ENCODE measurements at places on chromosomes 4 and X. TPM values are rescaled to one million over a fixed set of nuclear protein-coding genes. Genes with fewer than 3 reads are reported as not detected.

DNA sequence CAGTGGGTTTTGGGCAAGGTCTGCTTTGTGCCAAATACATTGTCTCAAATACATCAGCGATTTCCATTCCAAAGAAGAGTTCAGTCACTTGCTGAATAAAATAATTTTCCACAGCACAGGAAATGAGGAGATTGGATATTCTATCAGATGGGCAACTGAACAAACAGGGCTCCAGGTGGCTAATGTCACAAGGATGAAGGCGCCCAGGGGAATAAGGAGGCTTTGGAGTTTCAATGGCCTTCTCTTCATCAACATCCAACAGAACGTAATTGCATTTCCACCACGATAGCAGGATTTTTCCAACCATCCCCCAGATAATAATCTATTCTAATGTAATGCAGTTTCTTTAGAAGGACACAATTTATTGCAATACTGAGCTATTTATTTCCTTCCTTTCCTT, 104.7 kb upstream of the KLHL13 start:
- no peak overlapping the region for H3K4me3 ChIP-seq
- H3K36me3 ChIP-seq, result no peaks in the 10 kb centered on the region
- no peak for DNase-seq
- peaks cover 7% of the 10 kb centered on the region for H3K4me1 ChIP-seq
- H3K27me3 ChIP-seq, result no peaks in the 10 kb centered on the region
- H3K27ac ChIP-seq, result no peak overlapping the region

- no peak for DNase-seq
- H3K36me3 ChIP-seq, result no peaks in the 10 kb centered on the region
Observed at GRCh38 chr4:99648321-99648720, 9.3 kb downstream of the C4orf54 start.

DNA sequence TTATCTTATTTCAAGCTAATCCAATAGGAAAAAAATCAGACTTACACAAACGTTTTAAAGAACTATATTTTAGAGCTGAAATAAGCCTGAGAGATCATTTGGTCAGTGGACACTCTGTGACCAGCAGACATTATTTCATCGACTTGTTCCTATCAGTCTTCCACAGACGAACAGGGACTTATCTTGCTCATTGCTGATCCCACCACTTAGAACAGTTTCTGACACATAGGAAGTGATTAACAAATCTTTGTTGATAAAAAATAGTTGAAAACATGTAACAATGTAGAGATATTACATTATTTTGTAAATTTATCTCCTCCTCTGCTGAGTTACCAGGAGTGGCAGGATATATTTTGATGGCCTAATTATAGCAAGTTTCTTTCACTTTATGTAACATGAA, 65.8 kb downstream of the TAPT1 start:
- no peak overlapping the region for H3K4me3 ChIP-seq
- peaks cover 4% of the 10 kb centered on the region for H3K27me3 ChIP-seq
- 0 out of 2 replicates have a peak, but pooled peaks cover 4% of the 10 kb centered on the region for H3K36me3 ChIP-seq
- no peak for DNase-seq
- H3K4me1 ChIP-seq, result no peaks in the 10 kb centered on the region

DNA sequence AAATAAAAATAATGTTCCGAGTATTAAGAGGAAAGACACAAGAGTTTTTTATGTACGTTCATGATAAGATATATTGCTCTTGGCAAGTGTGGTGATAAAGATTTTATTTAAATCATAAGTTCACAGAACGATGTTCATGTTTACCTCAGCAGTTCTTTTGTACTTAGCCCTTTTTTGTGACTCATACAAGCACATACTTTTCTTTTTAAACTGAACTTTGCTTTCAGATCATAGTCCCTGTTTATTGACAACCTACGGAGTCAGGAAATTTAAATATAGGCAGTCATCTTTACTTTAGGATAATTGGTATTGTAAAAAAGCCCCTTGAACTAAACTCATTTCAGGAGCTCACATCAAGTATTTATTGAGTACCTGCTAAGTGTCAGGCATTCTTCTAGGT, 1.3 kb upstream of the CTSO start:
- H3K4me1 ChIP-seq, result peaks cover 33% of the 10 kb centered on the region
- no peaks in the 10 kb centered on the region for H3K27me3 ChIP-seq

DNA sequence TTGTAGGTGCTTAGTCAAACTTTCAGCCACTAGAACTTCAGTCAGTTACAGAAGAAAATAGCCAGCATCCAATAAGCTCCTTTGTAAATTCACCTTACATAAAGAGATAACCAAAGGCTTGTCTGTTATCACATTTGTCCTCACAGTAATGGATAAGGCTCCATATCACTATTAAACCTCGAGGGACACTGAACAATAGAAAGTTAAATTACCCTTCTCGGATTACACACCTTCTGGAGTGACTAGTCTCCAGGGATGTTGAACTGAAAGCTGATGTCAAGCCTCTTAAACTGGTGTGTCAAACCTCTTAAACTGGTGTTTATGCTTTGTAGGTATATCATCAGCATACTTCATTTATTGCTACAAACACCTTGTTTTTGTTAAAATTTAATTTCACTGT, 639.0 kb downstream of the CENPC start:
- no peaks in the 10 kb centered on the region for H3K36me3 ChIP-seq
- no peak overlapping the region for H3K4me3 ChIP-seq
- no peak overlapping the region for H3K27ac ChIP-seq
- no peaks in the 10 kb centered on the region for H3K27me3 ChIP-seq

DNA sequence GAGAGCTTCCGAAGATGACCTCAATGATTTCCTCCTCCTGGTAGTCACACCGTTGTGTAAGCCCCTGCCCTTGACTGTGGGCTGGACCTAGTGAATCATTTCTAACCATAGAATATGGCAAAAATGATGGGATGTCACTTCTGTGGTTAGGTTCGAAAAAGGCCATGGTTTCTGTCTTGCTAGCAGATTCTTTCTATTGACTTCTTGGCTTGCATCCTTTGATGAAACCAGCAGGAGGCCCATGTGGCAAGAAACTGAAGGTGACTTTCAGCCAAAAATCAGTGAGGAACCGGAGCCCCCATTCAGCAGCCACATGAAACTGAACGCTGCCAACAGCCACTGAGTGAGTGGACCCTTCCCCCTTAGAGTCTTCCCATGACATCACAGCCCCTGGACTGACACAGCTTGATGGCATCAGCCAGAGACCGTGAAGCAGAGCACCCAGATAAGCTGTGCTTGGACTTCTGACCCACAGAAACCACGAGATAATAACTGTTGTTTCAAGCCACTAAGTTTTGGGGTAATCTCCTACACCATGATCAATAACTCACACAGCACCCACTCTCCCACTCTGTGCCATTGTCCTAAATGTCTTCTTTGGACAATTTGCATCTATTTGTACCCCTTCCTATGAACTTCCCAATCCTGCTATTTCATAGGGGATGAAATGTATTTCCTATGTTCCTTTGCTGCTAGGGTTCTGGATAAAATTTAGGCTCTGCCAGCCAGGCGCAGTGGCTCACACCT, 148.0 kb upstream of the STX18 start:
- H3K27ac ChIP-seq, result no peak overlapping the region
- H3K4me1 ChIP-seq, result peaks cover 17% of the 10 kb centered on the region
- peaks cover 9% of the 10 kb centered on the region for H3K27me3 ChIP-seq
- H3K4me3 ChIP-seq, result no peak overlapping the region
- H3K36me3 ChIP-seq, result no peaks in the 10 kb centered on the region

GRCh38 chr4:10667701-10668326, 16.8 kb downstream of the CLNK start:
- H3K4me3 ChIP-seq, result no peak overlapping the region
- H3K27ac ChIP-seq, result no peak overlapping the region
- no peak for DNase-seq
- H3K27me3 ChIP-seq, result peaks cover 22% of the 10 kb centered on the region

- H3K4me3 ChIP-seq, result no peak overlapping the region
- peaks cover 35% of the 10 kb centered on the region for H3K4me1 ChIP-seq
- no peaks in the 10 kb centered on the region for H3K27me3 ChIP-seq
- no peak for DNase-seq
Observed at GRCh38 chrX:19577181-19577810, 62.0 kb upstream of the MAP3K15 start.

DNA sequence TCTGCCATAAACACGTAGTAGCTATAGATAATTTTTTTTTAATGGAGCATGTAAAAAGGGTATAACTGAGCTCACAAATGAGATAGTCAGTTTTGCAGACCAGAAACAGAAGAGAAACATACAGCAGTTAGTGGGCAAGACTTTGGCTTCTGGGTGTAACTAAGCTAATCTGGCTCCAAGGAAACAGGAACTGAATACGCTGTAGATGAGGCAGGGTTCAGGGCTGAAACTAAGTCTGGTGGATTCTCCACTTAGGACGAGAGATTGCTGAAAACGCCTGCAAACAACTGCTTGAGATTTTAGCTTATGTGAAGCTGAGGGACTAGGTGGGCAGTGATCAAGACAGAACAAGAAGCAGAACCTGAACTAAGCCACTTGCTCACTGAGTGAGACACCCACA, 91.7 kb downstream of the SMIM20 start:
- peaks cover 6% of the 10 kb centered on the region for H3K36me3 ChIP-seq
- no peak overlapping the region for H3K4me3 ChIP-seq
- H3K27ac ChIP-seq, result no peak overlapping the region
- DNase-seq, result no peak
- H3K27me3 ChIP-seq, result peaks cover 19% of the 10 kb centered on the region
- peaks cover 11% of the 10 kb centered on the region for H3K4me1 ChIP-seq

DNA sequence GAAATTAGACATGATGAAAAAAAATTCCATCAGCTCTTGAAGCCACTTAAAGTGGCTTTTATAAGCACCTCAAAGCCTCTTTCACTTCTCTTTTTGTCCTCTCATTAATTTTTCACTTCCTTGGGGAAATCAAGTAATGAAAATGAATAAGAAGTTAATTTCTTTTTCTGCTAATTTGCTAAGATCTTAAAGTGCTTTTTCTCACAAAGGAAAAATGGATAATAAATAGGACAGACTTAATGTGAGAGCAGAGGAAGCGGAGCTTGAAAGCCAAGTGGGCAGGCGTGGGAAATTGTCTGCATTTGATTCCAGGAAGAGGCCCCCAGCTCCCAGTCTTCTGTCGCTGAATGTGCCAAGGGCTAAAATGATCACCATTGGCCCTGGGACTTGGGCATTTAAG, 28.6 kb downstream of the CDS1 start:
- peaks cover 13% of the 10 kb centered on the region for H3K27me3 ChIP-seq
- no peaks in the 10 kb centered on the region for H3K4me1 ChIP-seq
- no peaks in the 10 kb centered on the region for H3K36me3 ChIP-seq
- DNase-seq, result no peak
- H3K27ac ChIP-seq, result no peak overlapping the region

DNA sequence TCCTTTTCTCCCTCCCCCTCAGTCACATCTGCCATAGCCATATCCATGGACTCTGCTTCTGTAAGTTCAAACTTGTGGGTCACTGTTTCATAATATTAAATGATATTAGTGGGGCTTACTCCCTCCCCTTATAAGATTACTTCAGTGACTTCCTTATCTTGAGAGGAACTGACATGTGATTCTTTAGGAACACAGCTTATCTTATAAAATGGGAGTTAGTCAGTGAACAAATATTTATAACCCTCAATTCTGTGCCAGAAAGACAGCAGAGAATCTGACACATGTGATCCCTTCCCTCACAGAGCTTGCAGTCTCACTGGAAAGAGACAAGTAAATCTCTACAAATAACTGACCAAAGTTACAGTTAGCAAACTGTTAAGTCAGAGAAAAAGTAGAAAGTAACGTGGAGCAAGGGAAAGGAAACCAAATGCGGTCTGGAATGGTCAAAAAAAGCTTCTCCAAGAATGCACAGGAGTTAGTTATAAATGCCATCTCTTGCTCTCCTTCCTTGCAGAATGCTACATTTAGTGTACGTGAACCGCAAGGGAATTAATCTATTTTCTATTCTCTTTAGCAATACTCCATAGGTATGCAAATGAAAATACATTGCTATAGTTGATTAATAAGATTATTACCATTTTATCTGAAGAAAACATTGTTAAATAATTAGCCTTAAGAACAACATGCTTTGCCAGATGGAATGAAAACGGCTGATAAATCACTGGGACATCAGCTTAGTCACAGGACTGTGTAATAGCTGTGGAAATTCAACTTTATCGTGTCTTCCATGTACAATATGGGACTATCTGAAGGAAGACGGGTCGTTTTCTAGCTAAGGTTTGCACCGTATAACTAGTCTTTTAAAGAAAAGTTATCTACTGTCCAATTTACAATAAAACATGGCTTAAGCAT, 29.0 kb downstream of the SGMS2 start:
- H3K4me3 ChIP-seq, result peak overlapping the region; percentile 65
- peaks cover 38% of the 10 kb centered on the region for H3K4me1 ChIP-seq
- H3K27me3 ChIP-seq, result no peaks in the 10 kb centered on the region

GRCh38 chr4:28462766-28463700, 1602.4 kb downstream of the STIM2 start:
- peak overlapping the region; percentile 52 for H3K27ac ChIP-seq

GRCh38 chr4:108825737-108826136, 62.9 kb upstream of the ETNPPL start:
- DNase-seq, result no peak
- H3K27me3 ChIP-seq, result no peaks in the 10 kb centered on the region
- H3K4me1 ChIP-seq, result no peaks in the 10 kb centered on the region

DNA sequence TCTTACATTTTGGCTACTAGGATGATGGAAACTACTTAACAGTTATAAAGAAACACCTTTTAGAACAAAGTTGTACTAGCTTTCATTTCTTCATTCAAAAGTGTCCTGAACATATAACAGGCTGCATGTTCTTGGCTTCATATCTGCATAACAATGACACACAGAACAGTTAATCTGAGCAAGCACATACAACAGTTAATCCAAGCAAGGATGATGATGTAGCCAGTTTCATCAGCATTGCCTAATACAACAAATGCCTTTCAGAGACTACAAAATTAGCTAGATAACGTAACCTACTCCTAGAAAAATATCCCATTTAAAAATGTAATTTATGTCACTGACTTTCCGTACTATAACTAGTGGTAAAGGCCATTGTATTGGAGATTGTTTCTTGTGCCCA, 182.1 kb downstream of the SCFD2 start:
- no peak overlapping the region for H3K4me3 ChIP-seq
- no peak for DNase-seq
- H3K27ac ChIP-seq, result no peak overlapping the region
- peaks cover 32% of the 10 kb centered on the region for H3K4me1 ChIP-seq

GRCh38 chr4:153541456-153542096, 75.4 kb downstream of the TMEM131L start:
- peaks cover 38% of the 10 kb centered on the region for H3K4me1 ChIP-seq
- peak overlapping the region; percentile 16 for H3K4me3 ChIP-seq
- DNase-seq, result peak; percentile 91

DNA sequence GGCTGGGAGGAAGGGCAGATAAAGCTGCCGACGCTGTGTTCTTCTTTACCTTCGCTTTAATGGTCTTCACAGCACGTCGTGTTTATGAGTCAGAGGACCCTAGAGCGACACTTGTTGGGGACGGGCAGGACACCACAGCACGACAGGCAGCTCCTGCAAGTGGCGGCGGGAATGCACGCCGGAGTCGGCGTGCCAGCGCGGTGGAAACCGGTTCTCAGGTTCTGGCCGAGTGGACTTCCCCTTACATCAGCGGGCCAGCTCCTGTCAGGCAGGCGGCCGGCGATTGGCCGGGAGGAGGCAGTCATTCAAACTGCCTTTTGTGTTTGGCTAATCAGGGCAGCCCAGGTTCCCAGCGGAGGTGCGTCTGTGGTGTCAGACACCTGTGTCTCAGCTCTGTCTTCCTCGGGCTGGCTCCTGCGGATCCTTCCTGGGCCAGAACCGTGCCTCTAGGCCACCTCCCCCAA, 150.9 kb downstream of the SHROOM3 start:
- H3K27ac ChIP-seq, result no peak overlapping the region
- no peak for DNase-seq
- H3K4me3 ChIP-seq, result no peak overlapping the region
- no peaks in the 10 kb centered on the region for H3K27me3 ChIP-seq
- peaks cover 66% of the 10 kb centered on the region for H3K4me1 ChIP-seq

FGD1 gene
- 16.9 TPM for total RNA-seq

USP38 gene
- 17.1 TPM for total RNA-seq

UGT2B11 gene
- not detected for total RNA-seq

ACTRT1 gene
- total RNA-seq, result not detected

STBD1 gene
- 6.9 TPM for total RNA-seq

SCD5 gene
- 35.2 TPM for total RNA-seq

Data from HFFc6 (cell line).